ENCODE measurements at places on chromosomes 2 and 18.
A peak's percentile ranks its signal among the peaks of the same experiment; 100 is the strongest.

GRCh38 chr2:23414871-23415270, 29.9 kb downstream of the KLHL29 start:
- no peak for DNase-seq

DNA sequence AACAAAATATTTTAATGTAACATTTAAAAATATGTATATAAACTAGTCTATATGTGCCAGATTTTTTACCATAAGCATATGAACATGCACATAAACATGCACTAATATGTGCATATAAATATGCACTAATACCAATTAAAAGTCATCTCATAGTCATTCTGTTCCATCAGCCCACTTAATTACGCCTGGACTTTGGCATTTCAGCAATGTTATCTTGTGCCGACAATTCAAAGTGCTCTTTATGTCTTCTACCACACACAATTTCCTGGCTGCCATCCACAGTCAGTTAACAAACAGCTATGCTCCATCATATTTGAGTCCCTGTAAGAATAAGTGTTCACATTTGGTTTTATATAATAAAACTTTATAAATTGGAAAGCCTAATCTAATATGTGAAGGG, 92.6 kb upstream of the TSPYL6 start:
- DNase-seq = no peak

GRCh38 chr2:229775614-229776313, 61.4 kb upstream of the DNER start:
- DNase-seq = no peak

DNA sequence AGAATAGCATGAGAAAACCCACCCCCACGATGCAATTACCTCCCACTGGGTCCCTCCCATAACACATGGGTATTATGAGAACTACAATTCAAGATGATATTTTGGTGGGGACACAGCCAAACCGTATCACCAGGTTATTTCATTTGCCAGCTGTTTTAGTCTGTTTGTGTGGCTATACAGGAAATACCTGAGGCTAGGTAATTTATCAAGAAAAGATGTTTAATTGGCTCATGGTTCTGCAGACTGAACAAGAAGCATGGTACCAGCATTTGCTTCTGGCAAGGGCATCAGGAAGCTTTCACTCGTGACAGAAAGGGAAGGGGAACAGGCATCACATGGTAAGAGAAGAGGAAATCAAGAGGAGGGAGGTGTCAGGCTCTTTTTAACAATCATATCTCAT, 329.2 kb downstream of the GULP1 start:
- DNase-seq = no peak

DNA sequence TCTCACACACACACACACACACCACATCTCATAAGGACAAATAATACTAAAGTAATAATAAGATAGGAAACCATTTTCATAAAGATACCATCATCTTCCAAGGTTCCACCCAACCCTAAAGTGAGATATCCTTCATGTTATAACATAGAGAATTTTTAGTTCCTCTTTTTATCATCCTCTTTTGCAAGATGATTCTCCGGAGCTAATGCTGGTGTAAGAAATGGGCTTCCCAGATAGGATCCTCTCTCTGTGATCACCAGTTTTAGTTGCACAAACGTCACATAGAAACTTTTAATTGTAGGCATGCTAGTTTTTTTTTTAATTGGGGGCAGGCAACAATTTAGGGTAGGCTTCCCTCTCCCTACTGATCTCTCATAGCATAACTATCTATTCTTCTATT, 49.6 kb downstream of the ARHGAP25 start:
- no peak for DNase-seq

DNA sequence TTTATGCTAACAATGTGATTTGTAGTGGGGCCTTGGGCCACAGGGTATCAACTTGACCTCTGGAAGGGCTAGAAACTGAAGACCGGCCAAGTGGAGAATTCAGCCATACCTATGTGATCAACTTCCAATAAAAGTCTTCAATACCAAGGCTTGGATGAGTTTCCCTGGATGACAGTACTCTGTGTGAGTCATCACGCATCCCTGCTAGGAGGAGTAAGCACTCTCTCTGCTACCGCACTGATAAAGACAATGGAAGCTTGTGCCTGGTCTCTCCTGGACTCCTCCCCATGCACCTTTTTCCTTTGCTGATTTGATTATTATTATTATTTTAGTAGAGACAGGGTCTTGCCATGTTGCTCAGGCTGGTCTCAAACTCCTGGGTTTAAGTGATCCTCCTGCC, 58.1 kb downstream of the SKA1 start:
- no peak for DNase-seq

GRCh38 chr2:22807872-22808271, 577.1 kb upstream of the KLHL29 start:
- DNase-seq = no peak

DNA sequence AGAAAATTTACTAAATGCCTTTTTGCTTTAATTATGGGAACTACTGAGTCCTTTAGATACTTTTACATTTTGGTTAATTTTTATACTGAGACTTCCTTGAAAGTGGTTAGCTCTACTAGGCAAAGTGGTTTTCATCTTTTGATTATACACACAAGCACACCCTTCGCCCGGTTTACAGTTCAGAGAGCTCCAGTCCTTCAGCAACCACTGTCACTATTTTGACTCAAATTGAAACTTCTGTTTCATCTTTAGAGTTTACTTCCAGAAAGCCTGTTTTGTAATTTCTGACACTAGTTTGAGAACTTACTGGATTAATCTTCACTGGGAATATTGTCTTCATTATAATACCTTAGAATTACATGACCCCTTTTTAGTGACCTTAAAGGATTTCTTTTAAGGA, 140.3 kb upstream of the FOSL2 start:
- no peak for DNase-seq

DNA sequence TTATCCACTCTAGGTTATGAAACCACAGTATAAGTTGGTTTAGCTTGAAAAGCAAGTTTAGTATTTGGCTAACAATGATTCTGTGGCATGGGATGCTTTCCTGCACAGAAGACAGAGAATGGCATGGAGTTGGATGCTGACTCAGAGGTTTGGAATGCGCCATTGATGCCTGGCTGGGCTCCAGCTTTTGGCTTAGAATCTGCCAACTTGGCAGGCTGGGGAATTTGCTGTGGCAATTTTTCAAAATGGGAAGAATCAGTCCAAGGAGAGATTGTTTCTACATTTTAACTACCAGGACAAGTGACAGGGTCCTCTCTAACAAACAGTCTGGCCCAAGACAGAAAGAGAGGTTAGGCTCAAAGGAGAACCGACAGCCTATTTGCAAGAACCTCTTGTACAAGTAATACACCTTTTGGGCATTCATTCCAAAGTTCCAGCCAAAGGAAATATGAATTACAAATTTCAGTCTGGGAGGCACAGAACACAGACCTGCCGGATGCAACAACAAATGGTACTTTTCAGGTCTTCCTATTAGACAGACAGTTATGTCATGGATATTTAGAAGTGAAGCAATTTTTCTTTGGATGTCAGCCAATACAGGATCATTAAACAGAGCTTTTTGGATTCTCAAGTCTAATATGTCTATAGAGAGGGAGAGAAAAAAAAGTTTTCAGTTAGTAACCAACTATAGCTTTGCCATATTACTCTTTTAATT, 1027.7 kb downstream of the TMEM182 start:
- peak; percentile 1 for DNase-seq

DNA sequence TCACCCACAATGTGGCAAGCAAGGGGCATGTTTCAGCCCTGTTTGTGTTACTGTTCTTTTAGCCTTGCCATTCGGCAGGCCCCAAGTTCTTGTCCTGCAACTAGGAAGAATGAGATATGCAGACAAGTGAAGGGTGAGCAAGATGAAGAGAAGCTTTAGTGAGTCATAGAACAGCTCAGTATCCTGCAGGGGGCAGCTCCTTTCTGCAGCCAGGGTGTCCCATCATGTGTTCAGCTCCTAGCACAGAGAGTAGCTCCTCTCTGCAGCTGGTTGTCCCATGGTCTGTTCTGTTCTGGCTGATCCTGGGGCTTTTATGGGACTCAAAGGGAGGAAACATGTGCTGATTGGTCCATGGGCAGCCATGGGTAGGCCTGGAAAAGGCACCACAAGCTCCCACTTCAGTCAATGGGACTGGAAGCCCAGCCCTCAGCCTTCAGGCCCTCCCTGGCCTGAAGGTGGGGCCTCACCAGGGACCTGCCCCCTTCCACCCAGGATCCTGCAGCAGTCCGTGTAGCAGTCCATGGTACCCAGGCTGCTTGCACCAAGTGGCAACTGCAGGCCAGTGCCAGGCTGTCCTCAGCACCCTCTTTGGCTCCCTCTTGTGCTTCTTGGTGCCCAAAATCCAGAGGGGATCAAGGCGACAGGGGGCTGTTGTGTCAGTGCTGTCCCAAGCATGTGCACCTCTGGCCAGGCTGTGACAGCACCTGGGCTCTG, 326.4 kb downstream of the NR4A2 start:
- no peak for DNase-seq

DNA sequence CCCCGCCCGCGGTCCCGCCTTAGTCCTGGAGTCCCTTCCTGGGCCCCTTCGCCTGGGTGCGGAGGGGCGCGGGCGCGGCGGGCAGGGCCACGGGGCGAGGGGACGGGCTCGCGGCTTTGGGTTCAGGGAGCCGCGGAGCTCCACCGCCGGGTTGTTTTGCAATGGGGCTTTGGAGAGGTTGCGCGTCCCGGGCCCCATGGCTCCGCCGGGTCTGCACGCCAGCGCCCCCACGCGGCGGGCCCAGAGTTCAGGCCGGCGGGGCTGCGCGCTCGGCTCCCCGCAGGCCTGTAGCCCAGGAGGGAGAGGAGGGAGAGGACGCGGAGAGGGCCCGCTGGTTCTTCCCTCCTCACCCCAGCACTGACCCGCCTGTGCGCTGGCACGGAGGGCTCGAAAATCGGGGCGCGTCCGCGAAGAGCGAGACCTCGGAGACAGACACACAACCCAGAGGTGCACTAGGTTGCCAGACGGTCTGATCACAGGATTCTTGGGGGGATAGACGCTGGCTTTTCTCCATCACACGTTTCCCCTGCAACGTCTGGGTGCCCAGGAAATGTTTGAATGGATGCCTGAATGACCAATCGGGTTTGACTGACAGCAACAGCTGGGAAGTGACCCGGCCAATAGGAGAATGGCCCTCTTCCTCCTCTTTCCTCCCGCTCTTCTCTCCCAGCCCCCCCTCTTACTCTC, 4.9 kb upstream of the SIX2 start:
- peak; percentile 90 for DNase-seq

DNA sequence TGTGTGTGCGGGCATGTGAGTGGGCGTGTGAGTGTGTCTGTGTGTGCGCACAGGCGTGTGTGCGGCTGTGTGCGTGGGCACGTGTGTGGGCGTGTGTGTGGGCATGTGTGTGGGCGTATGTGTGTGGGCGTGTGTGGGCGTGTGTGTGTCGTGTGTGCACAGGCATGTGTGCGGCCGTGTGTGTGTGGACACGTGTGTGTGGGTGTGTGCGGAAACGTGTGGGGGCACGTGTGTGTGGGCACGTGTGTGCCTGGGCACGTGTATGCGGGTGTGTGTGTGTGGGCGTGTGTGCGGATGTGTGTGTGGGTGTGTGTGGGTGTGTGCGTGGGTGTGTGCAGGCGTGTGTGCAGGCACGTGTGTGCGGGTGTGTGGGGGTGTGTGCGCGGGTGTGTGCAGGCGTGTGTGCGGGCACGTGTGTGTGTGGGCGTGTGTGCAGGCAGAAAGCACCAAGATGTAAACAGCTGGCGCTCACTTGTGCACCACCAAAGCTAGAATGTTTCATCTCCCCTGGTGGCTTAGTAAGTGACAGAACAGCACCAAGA, 31.2 kb upstream of the ALKAL2 start:
- no peak for DNase-seq

DNA sequence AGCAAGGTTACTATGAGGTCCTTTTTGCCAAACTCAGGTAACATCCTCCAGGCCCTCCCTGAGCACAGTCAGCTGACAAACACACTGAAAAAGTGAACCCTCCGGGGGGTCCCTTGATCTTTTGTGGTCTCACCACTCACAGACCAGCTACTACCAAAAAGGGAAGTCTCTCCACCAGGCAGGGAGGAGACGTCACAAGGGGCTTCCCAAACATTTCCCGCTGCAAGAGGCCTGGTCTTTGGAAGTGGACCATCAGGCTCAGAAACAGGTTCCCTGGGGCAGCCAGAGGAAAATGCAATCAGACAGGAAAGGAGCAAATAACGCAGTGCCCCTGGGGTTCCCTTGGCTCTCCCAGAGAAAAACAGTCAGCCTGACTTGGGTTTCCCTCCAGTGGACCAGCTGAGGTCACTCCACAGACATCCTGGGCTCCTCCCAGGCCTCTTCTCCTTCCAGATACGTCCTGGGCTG, 38.7 kb upstream of the POMC start:
- DNase-seq = no peak

DNA sequence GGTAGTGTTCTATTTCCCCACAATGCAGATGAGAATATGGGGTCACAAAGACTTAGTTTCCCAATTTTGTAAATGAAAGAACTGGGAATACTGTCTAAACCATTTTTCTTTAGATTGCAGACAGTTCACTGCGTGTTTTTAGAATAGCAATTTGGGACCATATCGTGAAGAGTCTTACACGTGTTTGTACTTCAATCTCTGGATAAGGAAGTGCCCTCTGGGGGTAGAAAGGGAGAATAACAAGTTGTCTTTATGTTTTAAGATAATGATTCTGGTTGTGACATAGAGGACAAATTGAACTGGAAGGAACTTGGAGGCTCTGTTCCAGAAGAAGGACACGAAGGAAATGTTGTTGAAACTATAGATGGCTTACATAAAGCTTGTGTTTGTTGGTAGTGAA, 457.7 kb downstream of the CBLN2 start:
- DNase-seq = no peak

Measured in H54 (cell line).